ENCODE measurements at places on chromosomes 6 and 20.

GRCh38 chr6:40307712-40308111, 279.5 kb downstream of the LRFN2 start:
- no peak for DNase-seq

GRCh38 chr20:45450097-45450818, 19.3 kb upstream of the WFDC2 start:
- DNase-seq, result no peak

GRCh38 chr6:163348789-163349680, 65.5 kb upstream of the QKI start:
- DNase-seq, result no peak

DNA sequence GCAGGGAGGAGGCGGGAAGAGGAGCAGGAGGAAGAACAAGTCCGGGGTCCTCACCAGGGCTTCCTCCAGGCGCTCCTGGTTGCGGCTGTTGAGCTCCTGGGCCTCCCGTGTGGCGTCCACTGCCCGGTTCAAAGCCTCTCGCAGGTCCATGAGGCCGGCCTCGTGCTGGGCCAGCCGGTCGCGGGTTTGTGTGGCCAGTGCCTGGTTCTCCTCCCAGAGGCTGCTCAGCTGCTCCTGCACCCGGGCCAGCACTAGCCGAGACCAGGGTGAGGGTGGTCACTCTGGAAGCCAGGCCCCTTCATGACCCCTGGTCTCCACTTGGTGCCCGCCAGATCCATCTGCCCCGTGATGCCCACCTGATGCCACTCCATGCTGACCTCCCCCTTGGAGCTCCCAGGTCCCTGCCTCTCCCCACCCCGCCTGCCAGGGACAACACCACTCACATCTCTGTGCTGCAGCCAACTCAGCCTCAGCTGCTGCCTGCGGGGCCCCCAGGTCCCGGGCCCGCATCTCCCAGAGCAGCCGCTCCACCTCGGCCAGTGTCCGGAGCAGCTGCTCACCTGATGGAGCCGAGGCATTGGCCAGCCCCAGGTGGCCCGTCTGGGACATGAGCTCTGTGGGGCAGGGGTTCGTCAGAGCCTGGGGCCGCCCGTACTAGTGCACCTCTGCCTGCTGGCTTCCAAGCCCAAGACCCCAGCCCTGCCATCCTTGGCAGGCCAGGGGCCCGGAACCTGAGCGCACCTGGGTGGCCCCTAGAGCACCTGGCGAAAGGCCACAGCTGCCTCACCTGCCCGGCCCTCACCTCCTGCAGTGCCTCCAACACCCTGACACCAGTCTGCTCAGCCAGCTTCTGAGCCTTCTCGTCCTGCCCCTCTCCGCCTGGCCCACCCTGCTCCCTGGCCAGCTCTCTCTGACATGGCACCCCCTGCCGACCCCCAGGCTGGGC, 15.9 kb downstream of the ADRM1 start:
- no peak for DNase-seq

DNA sequence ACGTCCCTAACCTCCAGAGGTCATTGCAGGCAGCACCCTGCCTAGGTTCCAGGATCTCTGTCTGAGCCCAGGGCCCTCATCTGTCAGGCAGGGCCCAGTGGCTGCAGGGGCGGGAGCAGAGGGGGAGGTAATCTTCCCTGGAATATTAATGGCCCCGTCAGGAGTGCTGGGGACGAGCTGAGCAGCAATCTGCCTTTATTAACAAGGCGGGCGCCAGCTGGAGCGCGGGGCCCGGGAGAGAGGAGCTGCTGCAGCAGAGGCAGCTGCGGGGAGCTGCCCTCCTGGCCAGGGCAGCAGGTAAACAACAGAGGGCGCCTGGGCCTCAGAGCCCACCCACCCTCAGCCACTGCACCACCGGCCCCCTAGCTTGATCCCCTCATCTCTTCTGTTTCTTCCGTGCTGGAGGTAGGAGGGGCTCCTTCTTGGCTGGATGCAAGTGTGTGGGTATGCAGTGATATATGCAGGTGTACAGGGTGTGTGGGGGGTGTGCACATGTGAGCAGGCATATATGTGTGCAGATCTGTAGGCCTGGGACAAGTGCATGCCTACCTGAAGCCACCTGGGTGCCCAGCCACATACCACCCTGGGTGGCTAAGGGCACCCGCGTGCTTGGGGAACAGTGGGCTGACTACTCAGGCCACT, 131.8 kb upstream of the MLN start:
- DNase-seq, result no peak

DNA sequence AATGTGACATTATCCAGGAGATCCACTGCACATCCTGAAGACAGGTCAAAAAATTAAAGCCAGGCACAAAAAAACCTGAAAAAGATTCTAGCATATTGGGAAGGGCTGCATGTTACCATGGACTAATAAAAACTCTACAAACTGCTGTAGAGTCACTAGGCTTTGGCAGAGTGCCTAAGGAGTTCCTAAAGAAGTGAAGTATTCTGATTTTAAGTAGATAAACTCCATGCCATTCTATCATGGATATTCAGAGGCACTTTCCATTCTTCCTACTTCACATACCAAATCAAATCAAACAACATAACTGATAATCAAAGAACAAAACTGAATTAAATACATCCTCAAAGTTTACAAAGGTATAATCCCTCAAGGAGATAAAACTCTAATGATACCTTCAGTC, 3.0 kb upstream of the MBOAT1 start:
- DNase-seq, result no peak

- DNase-seq, result no peak
Observed at GRCh38 chr6:225121-225721, 67.1 kb upstream of the DUSP22 start.
